ENCODE measurements at places on chromosomes 2 and 18. TPM values are rescaled to one million over a fixed set of nuclear protein-coding genes. Genes with fewer than 3 reads are reported as not detected.

Gene SIX3
- not detected for total RNA-seq

DNA sequence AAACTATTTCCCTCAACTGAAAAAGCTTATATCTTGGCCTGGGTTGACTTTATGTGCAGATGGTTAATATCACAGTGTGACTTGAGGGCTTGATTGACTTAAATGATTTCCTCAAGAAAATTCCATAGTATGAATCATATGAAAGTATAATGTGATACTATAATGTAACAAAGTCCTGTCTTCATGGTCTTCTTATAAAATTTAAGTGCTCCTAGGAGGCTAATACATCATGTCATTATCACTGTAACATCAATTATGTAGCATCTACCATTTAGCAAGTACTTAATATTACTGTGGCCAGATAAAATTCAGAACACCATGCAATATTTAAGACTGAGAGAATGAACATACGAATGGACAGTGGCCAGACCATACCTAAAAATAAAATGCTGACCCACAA lies 276.1 kb downstream of the RIT2 start:
- no peak for DNase-seq

DNA sequence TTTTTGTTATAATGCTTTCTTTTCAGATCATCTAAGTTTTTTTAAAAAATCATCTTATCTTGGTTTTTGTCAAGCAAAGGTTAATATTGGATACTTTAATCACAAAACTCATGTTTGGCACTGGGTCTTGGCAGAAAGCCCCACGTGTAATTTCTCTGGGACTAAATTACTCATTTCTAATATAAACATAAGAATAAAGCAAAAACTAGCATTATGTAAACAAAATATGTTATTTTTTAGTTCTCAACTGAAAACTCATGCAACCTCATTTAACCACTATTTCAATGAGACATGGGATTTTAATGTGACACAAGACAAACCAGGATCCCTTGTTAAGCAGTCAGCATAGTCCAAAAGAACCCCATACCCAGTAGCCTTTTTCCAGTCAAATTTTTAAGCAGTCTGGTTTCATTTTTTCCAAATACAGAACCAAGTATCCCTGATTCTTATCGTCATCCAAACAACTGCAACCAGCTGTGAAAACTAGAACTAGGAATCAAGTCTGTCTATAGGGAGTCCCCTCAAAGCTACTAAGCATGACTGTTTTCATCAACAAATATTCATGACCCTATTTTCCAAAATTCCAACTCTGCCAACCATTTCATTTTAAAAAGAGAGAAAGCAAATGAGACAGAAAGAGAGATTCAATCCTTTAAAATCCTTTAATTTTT lies 27.1 kb downstream of the PID1 start:
- peak; percentile 11 for DNase-seq

- no peak for DNase-seq
Observed at GRCh38 chr2:42348113-42348805, 12.8 kb downstream of the COX7A2L start.

DNA sequence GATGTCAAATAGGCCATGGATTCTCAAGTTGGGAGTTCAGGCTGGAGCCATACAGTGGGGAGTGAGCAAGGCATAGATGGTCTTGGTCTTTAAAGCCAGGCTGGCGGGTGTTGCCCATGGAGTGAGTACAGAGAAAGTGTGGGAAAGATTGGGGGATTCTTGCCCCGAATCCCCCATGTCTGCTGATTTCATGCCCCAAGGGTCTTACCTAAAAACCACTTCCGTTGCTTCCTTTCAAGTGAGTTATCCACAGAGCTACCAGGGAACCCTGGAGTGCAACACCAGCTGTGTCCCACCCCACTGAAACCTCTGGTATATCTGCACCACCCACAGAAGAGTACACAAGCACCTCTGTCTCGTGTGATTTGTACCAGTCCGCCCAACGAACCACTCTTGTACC lies 31.4 kb downstream of the FHOD3 start:
- no peak for DNase-seq

DNA sequence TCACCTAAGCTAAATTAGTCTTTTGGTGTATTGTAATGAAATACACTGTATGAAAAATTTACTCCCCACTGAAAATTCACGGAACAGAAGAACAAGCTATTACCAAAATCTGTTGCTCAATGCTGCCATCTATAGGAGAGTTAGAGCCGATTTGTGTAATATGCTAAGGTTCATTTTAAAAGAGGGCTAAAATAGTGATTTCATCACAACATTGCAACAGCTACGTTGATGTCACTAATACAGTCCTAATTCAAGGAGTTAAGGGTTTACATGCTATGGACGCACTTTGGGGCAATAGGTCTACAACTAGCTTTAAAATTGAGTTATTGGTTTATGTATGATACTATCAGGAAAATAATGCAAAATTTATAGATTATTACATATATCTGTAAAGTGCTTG lies 3.0 kb upstream of the IRS1 start:
- peak; percentile 77 for DNase-seq

DNA sequence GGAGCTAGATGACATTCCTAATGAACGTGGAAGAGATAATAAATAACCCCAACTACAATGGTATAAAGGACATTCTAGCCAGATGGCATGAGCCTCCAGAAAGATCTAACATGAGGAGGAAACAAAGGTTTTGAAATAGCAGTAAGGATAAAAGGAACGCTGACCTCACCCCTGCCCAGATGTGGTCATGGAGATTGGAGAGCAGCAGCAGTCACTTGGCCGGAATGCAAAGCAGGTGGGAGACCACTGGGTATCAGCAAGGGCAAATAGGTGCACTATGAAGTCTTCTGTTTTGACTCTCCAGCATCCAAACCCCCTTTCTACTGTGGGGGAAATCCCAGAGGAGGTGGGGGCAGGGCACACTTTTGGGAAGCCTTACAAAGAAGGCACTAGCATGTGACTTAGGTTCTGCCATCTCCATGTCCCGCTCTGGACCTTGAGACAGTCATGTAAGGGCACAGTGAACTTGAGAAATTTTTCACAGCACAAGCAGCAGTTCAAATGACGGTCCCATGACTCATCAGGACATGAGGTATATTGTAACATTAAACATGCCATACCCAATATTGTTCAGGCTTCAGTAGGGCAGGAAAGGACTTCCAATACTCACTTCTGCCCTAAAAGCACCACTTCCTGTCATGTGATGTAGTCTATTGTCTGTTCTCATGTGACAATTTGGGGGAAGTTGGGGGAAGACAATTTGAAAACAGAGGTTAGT lies 55.2 kb downstream of the METTL4 start:
- peak; percentile 97 for DNase-seq

DNA sequence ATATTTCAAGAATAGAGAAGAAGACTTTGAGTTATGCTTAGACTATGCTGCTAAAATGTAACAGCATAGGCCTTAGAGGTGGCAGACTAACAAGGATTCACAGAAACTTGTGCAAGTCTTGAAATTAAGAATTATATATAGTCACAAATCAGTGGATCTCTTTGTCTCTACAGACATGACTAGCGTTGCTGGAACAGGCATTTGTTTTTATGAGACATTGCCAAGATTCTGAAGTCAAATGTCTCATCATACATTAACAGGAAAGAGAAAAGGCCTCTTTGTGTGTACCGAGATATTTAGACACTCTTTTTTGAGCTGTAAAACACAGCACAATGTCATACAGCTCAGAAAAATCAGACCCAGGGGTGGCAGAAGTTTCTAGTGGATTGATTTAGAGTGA lies 207.1 kb downstream of the TMX3 start:
- no peak for DNase-seq

All from M059J (cell line).